ENCODE measurements at places on chromosomes 2 and 18.

GRCh38 chr2:110755491-110756078 is 23.2 kb downstream of the ACOXL start:
- DNase-seq = peak; percentile 21

DNA sequence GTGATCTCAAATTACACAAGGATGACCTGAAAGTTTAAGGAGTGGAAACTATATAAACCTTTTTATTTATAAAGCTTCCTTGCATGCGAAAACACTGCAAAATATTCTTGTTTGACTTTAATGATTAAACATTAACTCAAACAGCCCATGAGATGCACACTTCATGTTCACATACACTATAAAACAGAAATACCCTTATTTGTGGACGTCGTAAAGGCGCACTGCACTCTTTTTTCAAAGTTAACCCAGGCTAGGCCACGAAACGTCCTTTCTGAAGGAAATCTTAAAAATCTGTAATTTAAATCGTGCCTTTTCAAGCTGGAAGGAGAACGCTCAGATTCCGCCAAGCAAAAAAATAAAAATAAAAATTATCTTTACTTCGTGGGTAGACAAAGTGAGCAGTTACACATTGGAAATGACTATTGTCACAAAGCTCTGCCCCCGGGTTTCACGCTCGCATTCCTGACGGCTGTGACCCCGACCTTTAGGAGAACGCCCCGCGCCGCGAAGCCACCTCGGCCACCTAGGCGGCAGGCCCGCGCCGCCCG is 728 bp downstream of the FAM168B start:
- DNase-seq = no peak

- DNase-seq = no peak
Observed at GRCh38 chr2:8120506-8120860, 561.4 kb upstream of the ID2 start.

DNA sequence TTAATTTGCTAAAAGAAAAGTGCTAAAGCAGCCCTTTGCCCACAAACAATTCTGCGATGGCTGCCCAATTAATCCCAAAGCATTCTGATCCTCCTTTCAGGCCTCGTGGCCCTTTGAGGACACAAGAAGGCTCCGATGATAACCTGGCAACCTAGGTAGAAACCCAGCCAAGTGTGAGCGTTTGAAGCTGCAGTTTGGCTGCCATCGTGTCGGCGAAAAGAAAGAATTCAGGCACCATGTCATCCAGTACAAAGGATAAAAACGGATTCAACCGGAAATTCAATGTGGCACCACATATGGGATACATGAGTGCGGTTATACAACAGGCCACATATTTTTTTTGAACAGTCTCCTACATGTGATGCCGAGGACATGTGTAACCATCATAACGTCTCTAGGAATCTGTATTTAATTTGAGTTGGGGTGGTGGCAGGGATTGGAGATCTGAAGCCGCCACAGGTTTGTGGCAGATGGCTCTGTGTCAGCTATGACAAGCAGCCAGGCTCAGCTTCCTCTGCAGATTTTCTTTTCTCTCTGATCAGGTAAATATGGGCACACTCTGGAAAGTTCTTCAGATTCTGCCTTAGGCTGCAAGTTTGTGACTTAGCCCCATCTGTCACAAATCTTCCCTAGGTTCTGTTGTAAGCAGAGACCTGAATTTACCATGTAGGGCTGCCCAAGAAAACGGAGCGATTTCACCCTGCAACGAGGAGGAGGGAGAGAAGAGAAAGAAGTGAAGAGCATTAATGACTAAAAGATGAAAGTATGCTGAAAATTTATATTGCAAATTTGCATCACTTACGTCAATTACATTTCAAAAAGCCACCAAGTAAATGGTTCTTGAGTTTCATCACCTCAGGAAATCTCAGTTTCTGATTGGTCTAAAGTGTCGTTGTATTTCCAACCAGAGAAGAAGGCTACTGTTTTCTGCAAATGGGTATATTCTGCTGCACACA is 573.2 kb downstream of the ZEB2 start:
- no peak for DNase-seq

- no peak for DNase-seq
Observed at GRCh38 chr2:2655453-2656114, 324.5 kb upstream of the MYT1L start.
